Endothelial cell of umbilical vein (primary cell): ENCODE measurements at places on chromosomes 1 and 21.

DNA sequence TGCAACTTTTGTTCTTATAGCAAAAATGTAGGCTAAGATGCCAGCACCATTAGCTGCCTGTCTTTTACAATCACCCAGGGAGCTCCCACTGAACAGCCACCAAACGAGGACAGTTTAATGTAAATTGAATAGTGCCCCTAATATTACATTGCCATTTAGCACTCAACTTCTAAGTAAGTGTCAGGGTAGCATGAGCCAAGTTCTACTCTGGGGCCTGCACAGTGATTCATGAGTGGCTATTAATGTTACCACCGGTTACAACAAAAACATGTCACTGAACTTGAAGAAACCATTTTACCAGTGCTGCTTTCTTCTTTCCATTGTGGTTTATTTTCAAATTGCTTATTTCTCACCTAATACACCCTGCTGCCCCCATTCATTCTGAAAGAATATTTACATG is 295.6 kb upstream of the RRP15 start:
- DNase-seq, result no peak

GRCh38 chr1:7422081-7422480 is 349.0 kb upstream of the VAMP3 start:
- no peak for DNase-seq

DNA sequence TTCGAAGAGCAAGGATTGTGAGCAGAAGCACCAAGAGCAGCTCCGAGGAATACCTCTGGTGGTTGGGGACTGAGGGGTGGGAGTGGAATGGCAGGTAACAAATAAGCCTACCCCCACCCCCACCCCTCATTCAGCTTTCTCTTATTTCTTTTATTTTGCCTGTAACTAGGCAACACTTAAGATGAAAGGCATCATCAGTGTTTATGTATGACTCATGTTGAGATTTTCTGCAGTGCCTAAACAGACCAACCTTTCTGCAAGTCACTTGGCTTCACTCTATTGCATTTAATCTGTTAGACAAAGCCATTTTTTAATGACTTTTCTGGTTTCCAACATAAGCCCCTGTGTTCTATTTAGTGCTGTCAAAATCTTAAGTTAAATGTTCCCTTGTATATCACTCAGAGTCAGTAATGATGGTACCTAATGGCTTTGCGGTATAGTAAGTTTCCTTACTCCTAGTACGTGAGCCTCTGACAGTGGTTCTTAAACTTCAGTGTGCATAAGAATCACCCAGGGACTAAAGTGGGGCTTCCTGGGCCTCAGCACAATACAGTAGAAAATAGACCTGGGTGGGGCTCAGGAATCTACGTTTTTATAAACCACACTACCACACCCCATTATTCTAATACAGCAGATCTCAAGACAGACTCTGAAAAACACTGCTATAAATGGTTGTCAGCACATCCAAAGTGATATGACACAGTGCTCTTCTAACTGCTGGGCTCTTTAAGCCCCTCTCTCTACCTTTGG is 19.9 kb downstream of the CASQ2 start:
- DNase-seq, result no peak

DNA sequence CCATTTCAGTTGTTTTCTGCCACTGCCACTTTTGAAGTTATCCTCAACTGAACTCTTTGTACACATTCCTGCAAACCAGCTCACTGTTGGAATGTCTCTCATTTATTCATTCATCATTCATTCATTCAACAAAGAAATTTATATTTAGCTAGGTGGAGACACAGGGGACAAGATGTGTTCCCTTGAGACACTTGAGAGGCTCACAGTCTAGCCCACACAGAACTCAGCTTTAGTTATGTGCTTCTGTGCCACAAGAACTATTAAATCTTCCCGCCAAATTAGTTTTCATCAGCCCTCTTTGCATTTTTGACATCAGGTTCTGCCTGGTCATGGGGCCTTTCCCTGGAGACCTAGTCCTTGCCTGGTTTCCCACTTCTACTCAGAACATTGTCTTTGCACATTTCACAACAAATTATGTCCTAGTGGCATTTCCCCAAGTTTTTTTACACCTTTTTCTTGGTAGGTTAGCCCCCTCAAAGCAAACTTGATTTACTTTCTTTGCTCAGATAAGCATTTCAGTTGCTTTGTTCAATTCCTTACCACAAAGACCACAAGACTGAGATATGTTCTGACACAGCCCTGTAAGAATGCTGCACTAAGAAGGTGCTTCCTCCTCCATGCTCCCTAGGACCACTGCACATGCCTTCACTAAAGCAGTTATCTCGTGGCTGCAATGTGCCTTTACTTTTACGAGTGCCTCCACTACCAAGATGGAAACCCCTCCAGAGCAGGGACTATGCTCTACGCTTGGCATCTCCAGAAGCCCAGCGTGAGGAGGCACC is 31.0 kb downstream of the ILDR2 start:
- no peak for DNase-seq

GRCh38 chr1:89974696-89975470 is 20.0 kb upstream of the ZNF326 start:
- DNase-seq, result peak; percentile 45

DNA sequence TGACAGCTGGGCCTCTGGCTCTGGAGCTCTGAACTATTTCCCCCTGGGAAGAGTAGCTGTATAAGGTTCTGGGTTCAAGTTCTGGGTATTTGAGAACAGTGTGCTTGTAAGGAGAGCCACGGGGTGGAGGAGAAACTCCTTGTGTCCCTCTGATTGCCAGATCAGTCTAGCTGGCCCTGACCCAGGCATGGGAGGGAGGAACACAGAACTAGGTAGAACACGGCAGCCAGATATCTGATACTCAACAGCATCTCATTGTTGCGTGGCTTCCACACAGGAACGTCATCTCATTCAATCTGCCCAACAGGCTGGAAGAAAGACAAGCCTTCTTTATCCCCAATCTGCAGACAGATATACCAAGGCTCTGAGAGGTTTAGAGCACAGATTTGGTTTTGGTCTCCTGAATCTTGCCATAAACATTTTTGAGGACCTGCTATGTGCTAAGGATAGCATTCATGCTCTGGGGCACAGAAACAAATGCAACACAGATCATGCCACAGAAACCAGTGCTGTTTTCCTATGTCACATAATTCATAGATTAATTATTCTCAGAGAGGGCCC is 83.8 kb downstream of the PLXNA2 start:
- DNase-seq, result no peak

GRCh38 chr1:200184196-200184595 is 156.7 kb downstream of the NR5A2 start:
- peak; percentile 73 for DNase-seq
